Activated CD4-positive, alpha-beta memory T cell treated with anti-CD3 and anti-CD28 coated beads, Interleukin-2, amount 10 ng/mL, durations not matched to agents 7 days and 5 days (primary cell): ENCODE measurements at places on chromosomes 6 and 20.

DNA sequence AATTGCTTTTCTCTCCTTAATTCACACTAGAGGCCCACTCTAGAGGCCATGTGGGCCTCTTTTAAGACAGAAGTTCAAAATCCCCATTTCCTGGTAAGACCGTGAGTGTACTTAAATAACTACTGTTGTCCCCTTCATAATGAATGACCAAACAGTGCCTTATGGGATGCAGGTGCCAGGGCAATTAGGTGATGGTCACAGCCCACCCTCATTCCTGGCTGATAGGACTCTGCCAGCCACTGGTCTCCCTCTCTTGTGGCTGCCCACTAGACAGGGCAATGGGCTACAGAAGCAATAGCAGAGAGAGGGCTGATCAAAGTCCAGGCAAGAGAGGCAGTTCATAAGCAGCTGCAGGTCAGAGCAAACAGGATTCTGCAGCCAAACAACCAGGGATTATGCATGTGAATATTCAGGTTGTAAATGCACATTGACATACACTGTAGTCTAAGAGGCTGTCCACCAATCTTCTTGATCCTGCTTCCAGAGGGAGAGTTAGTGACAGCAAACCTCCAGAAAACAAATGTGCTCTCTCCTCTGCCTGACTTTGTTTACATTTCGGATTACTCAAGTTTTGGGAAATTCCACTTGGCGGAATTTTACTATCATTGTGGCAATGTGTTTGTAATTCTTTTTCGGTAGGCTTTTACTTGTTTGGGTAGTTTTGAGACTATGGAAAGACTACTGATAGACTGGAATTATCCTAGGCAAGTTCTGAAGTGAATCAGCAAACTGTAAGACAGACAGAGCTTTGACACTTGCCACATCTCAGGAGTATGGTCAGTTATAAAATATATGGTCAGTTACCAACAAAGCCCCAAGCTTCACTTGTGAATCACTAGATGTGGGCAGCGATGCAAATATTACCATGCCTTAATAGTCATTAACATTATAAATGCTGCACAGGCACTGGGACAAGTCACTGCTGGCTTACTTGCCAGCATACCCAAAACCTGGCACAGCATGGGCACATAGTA, 12.8 kb downstream of the PTPRK start:
- no peak for DNase-seq

DNA sequence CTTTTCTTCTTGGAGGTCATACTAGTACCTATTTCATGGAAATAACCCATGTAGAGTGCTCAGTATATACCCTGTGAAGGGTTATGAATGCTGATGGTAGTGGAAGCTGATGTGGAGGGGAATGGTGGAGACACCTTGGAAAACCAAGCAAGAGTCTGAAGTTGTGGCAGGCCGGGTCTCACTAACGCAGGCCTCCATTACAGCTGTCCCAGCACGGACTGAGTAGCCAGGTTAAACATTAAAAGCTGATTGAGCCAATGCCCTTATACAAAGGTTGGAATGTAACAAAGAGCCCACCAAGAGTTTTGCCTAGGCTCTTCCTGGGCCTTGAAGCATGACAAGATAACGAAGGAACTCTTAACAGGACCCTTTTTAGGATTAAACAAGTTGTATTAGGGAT, 2.1 kb upstream of the PCMTD2 start:
- no peak for DNase-seq

DNA sequence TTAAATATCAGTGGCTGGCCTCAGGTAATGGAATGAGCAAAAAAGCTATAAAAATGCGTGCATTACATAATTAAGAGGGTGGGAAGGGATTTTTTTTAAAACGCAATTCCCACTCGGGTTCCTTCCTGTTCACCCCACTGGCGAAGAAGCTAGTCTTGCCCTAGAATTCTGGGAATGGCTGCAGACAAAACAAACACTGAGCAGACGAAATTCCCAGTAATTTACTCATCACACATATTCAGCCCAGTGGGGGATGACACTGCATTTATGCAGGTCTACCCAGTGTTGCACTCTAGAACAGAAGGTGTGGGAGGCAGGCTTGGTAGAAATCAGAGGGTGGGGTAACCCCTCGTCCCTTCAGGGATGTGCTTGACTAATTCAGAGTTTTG, 2695.0 kb upstream of the DEFB115 start:
- DNase-seq, result no peak

DNA sequence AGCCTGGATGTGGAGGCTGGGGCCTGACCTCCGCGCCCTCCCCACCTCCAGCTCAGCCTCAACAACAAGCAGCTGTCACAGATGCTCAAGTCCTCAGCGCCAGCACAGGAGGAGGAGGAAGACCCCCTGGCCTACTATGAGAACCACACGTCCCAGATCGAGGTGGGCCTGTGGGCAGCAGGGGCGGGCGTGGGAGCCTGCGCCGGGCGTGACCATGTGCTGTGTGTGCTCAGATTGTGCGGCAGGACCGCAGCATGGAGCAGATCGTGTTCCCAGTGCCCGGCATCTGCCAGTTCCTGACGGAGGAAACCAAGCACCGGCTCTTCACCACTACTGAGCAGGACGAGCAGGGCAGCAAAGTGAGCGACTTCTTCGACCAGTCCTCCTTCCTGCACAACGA, 23.5 kb downstream of the UQCC2 start:
- no peak for DNase-seq

DNA sequence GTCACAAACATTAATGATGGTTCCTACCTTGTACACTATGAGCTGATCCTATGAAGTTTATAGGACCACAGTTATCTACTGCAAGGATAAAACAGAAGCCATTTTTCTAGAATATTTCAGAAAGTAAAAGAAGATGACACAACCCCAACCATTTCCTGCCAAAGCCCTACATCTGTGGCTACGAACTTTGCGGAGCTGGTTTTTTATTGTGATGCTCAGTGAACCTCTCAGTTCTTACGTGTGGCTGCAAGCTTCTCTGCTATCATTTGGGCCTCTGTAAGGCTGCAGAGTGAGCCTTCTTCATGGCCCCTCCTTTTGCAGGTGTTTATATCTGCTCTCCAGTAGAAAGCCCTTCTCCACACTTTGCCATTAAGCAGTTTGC, 17.8 kb upstream of the TAGAP start:
- DNase-seq, result peak; percentile 76
